ENCODE measurements at places on chromosomes 12 and 14.
A peak's percentile ranks its signal among the peaks of the same experiment; 100 is the strongest.

- peak; percentile 12 for DNase-seq
These were observed 1.7 kb downstream of the AJUBA start for GRCh38 chr14:22980672-22981089.

GRCh38 chr14:60169722-60170121 is 4.5 kb upstream of the DHRS7 start:
- no peak for DNase-seq

DNA sequence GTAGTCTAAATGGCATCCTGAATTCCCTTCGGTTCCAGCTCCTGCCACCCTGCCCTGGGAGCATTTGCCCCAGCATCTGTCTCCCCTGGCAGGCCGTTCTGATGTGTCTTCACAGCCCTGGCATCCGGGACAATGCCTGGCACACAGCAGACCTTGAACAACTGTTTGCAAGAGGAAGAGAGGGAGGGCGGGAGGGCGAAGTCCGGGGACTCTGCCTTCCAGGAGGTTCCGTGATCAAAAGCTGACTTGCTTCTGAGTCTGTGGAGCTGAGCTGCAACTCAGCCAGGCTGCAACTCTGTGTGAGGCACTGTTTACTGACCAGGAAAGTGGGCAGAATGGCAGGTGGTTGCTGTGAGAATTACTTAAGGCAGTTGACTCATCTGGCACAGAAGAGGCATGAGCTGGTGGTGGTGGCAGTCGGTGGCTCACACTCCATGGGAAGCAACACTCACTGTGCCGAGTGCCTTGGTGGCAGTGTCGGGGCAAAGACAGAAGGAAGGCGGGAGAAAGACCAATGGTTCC is 61.1 kb upstream of the DLK1 start:
- DNase-seq, result no peak

DNA sequence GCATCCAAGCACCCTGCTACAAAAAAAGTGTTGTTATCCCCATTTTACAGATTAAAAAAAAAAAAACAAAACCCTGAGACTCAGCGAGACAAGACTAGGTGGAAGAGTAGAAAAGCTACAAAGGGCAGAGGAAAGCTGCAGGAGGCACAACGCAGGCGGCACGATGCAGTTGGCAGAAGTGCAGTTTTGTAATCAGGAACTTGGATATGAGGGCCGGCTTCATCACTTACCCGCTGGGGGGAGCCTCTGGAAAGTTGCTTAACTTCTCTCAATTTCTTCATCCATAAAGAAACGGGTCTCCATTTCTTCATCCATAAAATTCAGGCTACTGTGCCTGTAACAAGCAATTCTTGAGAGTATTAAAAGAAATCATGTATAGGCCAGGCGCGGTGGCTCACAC is 33.1 kb upstream of the CCDC60 start:
- no peak for DNase-seq

DNA sequence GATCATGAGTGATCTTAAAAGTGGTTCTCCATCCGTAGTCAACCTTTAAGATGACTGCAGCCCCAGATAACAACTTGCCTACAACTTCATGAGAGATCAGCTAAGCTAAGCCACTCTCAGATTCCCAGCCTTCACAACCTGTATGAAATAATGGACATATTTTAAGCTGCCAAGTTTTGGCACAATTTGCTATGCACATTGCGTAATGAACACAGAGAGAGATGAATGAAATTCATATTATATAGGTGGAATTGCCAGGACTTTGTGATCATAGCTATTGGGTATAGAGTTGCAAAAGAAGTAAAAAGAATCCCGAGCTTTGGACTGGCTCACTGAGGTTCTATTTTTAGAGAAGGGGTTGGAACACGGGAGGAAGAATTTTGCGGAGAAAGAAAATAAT is 59.1 kb upstream of the EGLN3 start:
- DNase-seq, result no peak

DNA sequence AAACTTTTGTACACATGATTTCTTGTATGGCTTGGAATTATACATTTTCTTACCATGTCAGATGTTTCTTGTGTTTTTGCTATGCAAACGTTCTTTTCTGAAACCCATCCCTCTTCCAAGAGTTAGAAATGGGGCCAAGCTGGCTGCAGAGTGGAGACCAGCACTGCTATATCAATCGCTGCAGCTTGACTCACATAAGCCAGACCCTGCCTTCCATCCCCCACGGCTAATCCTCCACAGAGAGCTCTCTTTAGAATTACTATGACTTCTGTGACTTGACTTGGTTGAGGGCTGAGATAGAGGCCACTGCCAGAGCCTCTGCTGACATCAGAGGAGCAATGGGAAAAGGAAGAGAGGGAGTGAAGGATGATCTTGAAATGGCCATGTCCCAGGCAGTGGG is 147.9 kb downstream of the DACT1 start:
- DNase-seq, result no peak

DNA sequence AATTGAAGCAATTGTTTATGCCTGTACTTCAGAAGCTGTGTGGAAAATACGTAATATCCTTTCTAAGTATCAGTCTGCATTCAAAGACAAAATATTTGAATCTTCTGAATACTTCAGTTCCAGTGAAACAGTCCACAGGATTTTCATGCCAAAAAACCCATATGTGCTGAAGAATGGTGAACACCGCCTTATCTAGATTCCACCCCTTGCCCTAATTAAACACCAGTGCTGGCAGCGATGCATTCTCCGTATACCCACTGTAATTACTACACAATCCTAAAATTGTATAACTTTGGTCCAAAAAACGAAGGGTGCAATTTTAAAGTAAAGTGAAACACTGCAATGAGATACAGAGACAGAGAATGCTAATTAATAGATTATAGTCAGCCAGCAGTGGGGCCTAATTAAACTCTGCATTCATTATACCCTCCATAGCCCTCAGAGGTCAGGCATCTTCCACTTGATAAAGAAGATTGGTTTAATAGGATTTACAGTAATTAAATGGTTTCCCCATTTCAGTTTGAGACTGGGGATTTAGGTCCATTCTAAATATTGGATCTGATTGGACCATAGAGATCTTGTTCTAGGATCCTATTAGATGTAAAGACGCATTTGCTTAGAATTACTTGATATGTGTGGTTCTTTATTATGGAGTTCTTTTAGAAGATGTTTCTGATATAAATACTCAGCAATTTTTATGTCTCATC is 43.9 kb downstream of the ERC1 start:
- no peak for DNase-seq

GRCh38 chr12:58046271-58046670 is 104.9 kb downstream of the ATP23 start:
- DNase-seq, result no peak

DNA sequence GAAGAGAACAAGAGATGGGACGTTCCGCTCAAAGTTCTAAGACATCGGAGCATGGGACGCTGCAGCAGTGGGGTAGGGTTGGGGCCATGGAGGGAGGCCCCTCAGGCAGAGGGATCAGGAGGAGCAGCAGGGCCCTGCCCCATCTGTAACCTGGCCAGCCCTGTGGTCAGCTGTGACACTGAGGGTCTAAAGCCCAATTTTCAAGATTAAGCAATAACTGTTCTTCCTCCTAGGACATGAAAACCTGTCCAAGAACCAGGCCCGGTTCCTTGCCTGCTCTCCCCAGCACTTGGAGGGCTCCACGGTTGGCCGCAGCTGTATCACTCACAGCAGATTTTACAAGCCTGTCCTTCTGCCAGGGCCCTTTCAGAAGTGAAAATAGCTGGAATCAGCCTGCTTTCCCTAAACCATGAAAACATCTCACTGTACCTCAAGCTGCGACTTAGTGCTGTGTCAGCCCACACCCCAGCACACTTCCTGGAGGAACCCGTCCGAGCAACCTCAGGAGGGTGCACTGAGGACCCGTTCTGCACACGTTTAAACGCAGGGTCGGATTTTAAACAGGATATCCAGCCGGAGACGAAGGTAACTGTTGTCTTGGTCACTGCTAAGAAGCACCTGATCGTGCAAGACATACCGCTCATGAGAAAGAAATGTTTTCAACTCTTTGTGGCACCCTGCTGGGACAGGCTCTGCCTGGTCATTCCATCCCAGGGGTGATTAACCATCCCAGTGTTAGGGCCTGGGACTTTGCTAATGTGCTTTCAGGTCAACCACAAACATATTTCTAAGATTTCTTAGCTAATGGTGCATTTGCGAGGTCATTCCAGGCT is 201.9 kb upstream of the DIO3 start:
- DNase-seq, result no peak

- DNase-seq, result no peak
These were observed 11.9 kb downstream of the RHOF start for GRCh38 chr12:121781484-121781997.

- DNase-seq, result no peak
These were observed 880 bp upstream of the FLRT2 start for GRCh38 chr14:85528897-85529631.

GRCh38 chr14:74867673-74868072 is 8.3 kb downstream of the PROX2 start:
- peak; percentile 63 for DNase-seq

- no peak for DNase-seq
These were observed 404.6 kb downstream of the MED13L start for GRCh38 chr12:115872919-115873357.

DNA sequence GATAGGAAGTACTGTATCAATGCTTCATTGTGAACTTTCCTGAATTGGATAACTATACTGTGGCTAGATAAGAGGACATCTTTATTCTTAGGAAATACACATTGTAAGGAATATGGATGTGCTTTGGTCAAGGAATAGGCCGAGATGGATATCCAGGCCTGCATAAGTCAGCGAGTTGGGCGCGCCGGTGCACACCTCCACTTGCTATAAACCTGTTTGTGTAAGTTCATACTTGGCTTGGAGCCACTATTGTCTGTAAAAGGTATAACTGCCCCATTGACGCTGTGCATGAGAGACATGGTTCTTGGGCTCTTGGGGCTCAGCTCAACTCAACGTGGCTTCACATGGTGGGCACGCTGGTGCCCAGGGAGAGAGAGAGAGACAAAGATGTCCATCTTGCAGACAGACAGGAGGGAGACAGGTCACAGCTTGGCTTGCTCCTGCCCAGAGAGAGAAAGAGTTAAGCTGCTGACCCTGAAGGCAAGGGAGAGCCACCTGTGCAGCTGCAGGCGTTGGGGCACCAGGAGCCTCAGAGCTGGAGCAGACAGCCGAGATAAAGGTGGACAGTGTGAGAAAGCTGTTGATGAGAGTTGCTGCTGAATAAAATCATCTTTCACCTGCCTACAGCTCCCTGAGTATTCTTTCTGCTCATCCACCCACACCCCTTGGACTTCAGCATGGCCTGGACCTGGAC is 34.1 kb upstream of the COCH start:
- no peak for DNase-seq

DNA sequence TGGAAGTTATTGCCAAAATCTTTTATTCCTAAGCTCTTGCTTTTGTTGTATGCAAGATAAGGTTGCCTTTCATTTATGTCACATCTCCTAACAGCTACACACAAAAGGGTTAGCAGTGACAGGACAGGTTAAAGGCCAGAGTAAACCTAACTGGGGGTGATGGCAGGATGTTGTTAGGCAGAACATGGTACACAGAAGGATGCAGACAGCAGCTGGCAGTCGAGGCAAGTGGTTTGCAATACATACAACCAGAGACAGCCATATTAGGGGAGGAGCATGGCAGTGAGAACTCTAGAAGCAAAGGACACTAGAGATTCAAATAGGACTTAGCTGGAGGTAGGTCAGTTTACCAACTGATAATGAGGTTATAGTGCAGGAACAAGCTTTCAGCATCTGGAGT is 2.7 kb upstream of the ABCD2 start:
- peak; percentile 4 for DNase-seq

DNA sequence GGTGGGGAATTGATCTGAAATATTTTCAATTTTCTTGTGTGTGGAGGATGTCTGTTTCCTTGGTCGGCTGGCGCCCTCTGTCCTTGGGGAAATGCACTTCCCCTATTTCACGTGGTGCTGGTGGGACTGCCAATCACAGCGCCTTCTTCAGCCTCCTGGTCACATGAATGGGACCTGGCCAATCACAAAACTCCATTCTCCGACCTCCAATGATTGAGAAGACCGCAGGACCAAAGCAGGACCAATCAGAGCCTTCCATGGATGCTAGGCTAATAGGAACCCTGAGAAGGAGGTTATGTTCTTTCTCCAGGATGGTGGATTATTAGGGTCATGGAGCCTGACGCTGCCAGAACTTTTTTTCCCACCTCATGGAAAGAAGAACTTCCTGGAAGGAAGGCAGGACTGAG is 188.7 kb downstream of the TTC8 start:
- peak; percentile 14 for DNase-seq

DNA sequence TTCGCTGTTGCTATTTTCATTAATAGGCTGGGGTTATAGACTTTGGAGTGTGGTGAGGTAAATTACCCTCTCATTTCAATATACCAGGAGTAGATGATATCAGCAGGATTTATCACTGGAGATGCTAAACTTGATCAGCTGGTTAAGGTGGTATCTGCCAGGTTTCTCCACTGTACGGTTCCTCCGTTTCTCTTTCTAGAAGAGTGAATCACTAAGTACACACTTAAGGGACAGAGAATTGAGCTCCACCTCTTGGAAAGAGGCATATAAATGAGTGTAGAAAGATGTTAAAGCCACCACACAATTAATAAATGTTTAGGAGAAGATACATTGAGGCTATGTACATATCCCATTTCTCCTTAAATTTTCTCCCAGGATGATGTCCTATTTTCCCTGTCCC is 277.4 kb upstream of the GRIP1 start:
- no peak for DNase-seq

DNA sequence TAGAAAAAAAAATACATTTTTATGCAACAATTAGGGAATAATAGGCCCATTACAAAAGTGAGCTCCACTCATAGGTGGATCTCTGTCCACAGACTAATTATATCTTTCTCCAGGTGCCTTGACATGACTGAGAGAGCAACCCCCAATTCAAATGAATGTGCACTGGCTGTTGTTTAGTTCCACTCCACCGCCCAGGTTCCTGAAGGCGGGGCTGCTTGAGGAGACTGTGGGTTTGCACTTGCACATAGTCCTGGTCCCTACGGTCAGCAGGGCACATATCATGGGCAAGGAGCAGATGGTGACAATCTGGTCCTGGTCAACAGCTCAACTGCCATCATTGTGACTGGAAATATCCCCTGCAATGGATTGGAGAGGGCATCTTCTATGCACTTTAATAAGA is 195.6 kb upstream of the PWP1 start:
- DNase-seq, result no peak

- no peak for DNase-seq
These were observed 48.2 kb downstream of the ATF7 start for GRCh38 chr12:53577941-53578352.

- no peak for DNase-seq
These were observed 41.6 kb downstream of the TRHDE start for GRCh38 chr12:72313806-72314205.

DNA sequence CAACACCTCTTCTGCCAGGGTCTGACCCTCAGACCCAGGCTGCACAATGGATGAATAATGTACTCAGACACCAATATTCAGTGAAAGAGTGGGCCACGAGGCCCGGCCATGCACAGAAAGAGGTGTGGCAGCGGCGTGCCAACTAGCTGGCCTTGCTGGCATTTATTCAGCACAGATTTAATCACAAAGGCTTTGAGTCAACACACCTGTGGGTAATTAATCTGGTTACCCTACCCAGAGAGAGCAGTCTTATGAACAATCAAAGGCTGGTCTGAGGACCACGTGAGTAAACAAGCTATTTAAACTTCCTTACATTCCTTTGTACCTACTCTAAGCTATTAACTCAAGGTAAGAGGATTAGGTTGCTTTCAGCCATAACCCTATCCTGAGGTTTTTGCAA is 324.8 kb downstream of the C12orf50 start:
- DNase-seq, result no peak

GRCh38 chr14:35116242-35116641 is 5.5 kb downstream of the PPP2R3C start:
- no peak for DNase-seq
